ENCODE measurements at places on chromosomes 3 and 15.

DNA sequence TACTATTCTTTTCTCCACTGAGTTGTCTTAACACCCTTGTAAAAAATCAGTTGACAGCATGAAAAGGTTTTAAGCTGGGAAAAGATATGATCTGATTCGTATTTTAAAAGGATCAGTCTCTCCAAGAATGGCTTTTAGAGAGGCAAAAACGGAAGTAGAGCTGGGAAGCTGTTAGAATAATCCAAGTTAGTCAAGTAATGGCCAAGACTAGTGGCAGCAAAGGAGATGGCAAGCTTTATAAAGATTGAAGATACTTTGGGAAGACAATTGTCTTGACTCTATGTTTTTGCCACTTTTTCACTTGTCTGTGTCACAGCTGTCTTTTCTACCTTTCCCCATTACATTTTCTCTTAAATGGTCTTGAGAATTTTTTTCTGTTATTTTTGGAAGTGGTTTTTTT, 243.5 kb upstream of the MANF start:
- DNase-seq: no peak

- no peak for DNase-seq
These were observed 397.0 kb downstream of the ROBO2 start for GRCh38 chr3:77436908-77437307.

GRCh38 chr3:12916159-12916558, 74.8 kb upstream of the RPL32 start:
- no peak for DNase-seq

GRCh38 chr3:141240687-141241615, 9.3 kb downstream of the PXYLP1 start:
- no peak for DNase-seq

DNA sequence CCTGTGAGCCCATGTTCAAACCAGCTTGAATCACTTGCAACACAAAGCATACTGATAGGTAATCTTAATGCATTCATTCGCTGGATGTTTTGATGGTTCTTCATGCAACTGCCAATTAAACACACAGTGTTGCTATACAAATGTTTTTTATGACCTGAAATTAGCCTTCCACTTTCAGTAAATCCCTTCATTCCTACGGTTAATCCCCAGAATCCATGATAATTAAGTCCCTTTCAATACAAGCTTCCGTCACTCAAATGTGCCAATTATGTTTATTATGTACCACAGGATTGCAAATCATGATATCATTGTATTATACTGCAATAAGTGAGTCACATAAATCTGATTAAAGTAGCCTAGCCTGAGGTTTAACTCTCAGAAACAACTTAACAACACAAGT, 14.5 kb upstream of the LYZL4 start:
- DNase-seq: no peak

GRCh38 chr3:134371542-134372324, 2.5 kb downstream of the AMOTL2 start:
- DNase-seq: no peak

- DNase-seq: no peak
These were observed 381.4 kb downstream of the TBC1D5 start for GRCh38 chr3:17360991-17361390.

- DNase-seq: no peak
These were observed 61.4 kb upstream of the TRPM1 start for GRCh38 chr15:31162721-31163510.

DNA sequence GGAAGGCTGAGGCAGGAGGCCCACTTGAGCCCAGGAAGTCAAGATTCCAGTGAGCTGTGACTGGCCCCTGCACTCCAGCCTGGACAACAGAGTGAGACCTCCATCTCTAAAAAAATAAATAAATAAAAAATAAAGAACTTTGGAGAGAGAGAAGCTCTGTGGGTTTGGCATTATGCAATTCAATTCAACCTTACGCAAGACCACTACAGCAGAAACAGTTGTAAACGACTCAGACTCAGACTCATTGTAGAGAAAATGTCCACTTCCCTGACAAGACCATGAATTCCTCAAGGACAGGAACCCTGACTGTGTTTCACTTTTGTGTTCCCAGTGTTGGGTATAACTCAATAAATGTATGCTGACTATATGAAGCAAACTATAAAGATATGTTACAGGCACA, 90.3 kb upstream of the C3orf80 start:
- no peak for DNase-seq

DNA sequence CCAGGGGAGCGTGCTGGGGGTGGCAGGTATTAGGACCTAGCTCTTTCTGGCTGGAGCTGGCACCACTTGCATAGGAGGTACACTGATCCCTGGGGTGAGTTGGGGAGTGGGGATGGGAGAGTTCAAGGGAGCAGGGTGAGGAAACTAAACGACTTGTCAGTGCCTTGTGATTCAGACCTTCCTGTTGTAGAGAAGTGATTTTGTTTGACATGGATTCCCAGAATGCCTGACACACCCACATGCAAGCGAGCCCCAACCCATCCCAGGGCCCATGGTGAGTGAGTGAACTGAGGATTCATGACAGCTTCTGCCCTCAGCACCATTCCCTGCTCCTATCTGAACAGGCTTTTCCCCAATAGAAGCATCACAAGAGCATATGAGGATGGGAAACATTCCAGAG, 15.6 kb upstream of the UBE2Q2 start:
- no peak for DNase-seq

DNA sequence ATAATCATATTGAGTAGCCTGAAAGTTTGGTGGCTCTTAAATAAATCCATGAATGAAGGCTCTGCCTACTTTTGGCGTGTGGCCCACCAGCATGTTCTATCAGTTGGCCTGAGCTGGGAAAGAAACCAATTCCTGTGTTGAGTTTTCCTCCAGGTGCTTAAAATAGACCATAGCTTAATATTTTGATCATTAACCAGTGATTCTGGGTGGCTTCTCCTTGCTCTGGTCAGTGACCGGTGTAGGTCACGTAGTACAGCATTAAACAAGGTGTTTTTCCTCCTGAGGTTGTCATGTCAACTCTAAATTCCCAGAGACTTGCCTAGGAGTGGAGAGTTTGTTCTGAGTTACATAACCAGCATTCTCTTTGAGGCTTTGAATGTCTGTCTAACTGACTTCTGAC, 1.3 kb downstream of the HHLA2 start:
- DNase-seq: no peak

DNA sequence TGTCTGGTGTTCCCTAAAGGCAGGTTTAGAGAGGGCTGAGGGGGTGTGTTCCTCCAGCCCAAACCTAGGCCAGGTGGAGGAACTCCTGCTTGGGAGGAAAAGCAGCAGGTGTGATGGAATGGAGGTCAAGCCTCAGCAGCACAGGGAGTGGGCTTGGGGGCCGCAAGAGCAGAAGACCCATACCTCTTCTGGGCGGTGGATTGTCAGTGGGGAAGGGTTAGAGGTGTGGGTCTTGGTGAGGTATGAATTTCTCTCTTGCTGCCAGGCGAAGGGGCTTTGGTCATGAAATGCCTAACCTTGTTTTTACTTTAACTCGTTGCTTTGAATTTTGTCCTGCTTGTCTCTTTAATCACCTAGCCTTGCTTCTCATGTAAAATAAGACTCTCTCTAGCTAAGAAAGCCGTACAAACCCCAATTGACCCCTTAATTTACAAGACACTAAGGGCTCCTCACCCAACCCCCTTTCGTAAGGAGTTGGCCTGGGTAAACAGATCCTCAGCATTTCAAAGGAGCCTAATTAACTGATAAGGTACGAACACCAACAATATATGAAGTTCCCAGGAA, 38.9 kb downstream of the DHX30 start:
- no peak for DNase-seq

DNA sequence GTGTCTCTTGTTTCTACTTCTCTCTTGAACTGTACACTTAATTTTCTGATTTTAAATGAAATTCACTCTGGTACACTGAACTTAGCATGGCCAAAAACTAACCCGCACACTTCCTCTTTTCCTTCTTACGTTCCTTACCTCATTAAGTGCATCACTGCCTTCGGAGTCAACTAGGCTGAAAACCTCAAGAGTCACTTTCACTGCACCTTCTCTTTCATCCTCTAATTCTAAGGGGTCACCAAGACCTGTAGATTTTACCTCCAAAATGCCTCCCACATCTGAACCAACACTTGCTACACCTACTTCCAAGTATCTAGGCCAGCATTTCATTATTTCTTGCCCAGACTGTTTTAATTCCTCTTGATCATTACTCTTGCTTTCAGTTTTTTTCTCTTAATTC, 6.6 kb downstream of the CBLB start:
- DNase-seq: no peak

DNA sequence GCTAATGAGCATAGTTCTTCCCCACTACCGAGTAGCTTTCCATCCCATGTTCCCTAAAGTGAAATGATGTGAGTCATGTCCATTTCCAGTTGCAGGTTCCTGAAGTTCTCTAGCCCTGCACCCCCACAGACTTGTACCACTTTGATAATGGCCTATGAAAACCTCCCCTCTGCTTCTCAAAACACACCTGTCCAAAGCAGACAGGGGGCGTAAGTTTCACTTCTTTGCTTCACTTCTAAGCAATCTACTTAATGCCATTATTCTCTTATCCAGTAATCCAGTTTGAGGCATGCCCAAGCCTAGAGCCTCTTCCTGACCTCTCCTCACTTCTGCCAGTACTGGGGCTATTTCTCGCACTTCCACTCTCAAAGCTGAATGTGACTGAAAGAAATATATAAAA, 305.1 kb downstream of the IGSF11 start:
- DNase-seq: no peak

- DNase-seq: no peak
These were observed 124.1 kb upstream of the CHRM5 start for GRCh38 chr15:33844186-33844585.

DNA sequence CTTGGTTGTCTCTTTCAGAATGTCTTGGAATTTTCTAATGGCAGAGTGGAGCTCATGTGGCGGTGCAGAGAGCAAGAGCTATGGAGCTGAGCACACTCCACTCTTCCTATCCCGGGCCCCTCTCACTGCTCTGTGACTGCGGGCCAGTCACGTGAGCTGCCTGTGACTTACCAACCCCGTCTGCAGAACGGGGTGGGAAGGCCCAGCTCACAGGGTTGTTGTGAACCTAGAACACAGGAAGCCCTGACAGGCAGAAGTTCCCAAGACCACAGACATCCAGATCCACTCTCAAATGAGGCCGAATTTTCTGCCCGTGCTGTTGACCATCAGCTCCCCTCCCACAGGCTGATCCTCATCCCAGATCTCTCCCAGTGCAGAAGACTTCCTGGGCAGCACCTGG, 35.5 kb upstream of the PLXNA1 start:
- DNase-seq: no peak

GRCh38 chr15:59300618-59301139, 72.0 kb downstream of the MYO1E start:
- DNase-seq: no peak

- no peak for DNase-seq
These were observed 216.1 kb downstream of the SV2B start for GRCh38 chr15:91316126-91316525.

DNA sequence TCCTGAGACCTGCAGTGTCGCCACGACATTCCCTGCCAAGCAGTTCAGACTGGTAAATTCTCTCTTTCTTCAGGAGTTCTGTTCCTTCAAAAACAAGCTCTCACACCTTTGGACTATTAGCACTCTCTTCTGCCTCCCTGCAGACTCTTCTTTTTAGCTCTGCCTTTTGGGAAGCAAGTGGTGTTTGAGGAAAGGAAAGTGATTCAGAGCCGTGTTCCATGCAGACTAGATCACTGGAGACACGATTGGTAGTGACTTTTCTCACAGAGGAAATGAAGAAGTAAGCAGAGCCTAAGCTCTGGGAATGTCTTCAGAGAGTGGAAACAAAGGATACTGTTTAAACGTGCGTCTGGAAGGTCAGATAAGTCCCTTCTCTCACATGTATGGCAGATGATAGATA, 270.6 kb upstream of the TPRG1 start:
- no peak for DNase-seq

- DNase-seq: no peak
These were observed 79.4 kb downstream of the SMAD3 start for GRCh38 chr15:67144609-67145311.

DNA sequence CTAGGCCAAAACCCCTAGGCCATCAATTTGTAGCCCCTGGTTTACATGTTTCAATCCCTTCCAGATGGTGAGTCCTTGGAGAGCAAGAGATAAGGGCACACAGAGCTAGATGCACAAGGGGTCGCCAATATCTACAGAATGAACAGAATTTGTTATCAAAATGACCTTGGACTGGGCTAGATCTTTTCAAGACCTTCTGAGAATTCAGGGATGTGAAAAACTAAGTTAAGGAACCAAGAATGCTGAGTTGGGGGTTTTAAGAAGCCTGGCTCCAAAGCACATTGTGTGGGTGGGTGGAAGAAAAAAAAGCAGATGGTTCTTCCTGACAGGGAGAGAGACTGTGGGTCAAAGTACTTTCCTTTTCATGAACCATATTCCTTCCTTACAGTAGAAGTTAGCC, 10.2 kb downstream of the CDCP1 start:
- DNase-seq: no peak

- DNase-seq: no peak
These were observed 129.5 kb downstream of the TFDP2 start for GRCh38 chr3:142019794-142020320.

DNA sequence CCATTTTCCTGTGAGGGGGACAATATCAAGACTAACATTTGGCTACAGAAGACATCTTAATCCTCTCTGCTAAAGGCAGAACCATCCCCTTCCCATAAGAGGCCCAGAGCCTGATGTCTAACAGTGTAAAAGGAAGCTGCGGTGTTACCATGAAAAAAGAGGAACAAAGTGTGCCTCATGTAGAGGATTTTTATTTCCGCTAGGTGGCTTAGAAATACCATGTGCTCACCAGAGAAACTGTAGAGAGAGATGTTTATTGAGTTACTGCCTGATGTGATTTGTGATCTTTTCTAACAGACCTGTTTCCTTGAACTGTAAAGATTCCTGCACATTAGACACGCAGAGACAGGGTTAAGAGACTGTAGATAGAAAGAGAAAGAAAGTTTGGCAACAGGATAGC, 22.0 kb downstream of the OR5H15 start:
- DNase-seq: no peak

All from NCI-H1417 (cell line).